ENCODE measurements at places on chromosomes 3 and 15.
A peak's percentile ranks its signal among the peaks of the same experiment; 100 is the strongest.

DNA sequence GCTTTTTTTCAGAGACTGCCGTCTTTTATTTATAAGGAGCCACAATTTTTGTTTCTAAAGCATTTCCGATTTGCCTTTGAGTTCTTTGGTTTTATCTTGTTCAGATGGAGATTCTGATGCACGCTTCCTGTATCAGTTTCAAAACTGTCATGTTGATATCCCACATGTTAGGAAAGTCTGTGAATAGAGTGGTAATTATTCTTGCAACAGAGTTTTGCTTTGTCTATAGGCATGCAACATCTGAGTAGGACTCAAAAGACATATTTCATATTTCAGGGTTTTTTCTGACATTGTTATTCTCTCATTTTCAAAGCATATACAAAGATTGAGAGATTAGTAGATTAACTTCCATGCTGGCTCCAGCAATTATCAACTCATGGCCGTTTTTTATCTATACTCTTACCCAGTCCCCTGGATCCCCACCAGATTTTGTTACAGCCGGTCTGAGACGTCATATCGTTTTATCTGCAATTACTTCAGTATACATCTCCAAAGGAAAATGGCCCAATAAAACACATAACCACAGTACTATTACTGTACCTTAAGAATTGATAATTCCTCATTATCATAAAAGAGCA, 22.4 kb downstream of the PAQR5 start:
- no peak for DNase-seq

DNA sequence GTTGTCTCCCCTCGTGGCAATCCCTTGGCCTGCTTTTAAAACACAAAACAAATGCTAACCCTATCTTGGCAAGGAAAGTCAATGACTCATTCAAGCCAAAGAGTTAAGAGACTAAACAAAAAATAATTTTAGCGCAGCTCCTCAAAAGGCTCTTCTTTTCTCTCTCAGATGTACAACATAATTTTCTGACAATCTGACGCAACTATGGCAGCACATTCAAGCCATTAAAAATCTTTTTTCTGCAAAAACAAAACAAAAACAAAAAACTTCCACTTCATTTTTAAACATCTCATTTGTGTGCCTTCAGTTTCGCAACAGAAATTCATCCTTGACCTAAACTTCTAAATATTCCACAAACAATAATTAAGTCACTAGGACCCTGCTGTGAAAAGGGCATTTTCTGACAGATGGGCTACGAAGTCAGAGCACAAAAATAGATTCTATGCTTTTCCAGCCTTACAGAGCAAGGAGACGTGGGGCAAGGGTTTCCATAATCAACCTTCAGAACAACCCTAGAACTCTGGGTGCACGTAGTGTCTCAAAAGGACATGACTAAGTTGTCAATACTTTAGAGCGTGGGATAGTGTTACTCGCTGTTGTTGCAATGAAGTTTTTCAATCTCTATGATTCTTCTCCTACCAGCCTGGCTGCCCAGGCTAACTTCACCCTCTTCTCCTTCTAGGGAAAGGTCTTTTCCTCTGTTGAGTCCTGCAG, 84.3 kb downstream of the MB21D2 start:
- no peak for DNase-seq

DNA sequence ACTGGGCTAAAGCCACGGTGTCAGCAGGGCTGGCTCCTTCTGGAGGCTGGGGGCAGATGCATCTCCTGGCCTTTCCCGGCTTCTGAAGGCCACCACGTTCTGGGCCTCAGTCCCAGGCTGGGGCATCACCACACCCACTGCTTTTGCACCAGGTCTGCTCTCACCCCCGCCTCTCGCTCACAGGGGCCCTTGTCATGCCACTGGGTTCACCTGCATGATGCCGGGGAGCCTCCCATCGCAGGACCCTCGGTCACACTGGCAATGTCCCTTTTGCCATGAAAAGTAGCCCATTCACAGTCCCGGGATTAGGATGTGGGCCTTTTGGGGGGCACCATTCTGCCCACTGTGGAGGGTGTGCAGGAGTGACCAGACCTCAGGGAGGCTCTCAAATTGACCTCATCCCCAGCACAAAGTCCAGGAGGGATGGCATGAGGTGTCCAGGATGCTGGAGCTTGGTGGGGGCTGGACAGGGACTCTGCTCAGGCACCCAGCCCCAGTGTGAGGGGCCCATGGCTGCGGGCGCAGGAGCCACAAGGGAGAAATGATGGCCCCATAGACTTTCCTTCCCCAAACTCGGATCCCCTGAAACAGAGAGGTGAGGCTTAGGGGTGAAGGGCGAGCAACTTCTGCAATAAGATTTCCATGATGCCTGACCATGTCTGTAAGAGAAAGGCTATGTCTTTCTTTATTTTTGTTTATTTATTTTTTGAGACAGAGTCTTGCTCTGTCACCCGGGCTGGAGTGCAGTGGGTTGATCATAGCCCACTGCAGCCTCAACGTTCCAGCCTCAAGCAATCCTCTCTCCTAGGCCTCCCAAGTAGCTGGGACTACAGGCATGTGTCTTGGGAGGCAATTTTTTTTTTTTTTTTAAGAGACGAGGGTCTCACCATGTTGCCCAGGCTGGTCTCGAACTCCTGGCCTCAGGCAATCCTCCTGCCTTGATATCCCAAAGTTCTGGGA, 189.1 kb downstream of the GOLGA6L6 start:
- DNase-seq: no peak

DNA sequence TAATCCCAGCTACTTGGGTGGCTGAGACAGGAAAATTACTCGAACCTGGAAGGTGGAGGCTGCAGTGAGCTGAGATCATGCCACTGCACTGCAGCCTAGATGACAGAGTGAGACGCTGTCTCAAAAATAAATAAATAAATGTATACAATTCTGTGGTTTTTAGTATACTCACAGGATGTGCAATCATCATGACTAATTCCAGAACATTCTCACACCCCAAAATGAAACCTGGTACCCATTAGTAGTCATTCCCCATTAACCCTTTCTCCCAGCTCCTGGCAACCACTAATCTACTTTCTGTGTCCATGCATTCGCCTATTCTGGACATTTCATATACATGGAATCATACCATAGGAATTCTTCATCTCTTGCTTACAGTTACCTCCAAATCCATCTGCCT, 44.5 kb downstream of the LRRFIP2 start:
- no peak for DNase-seq

GRCh38 chr3:71025010-71025409, 558.5 kb downstream of the FOXP1 start:
- DNase-seq: no peak

GRCh38 chr3:107861904-107862303, 228.9 kb downstream of the CD47 start:
- DNase-seq: no peak

- peak; percentile 65 for DNase-seq
Observed at GRCh38 chr3:169668957-169669741, 5.6 kb upstream of the MECOM start.

- DNase-seq: no peak
Observed at GRCh38 chr3:144289057-144289456, 317.4 kb downstream of the DIPK2A start.

GRCh38 chr15:90531147-90531546, 1.4 kb downstream of the CRTC3 start:
- DNase-seq: no peak

DNA sequence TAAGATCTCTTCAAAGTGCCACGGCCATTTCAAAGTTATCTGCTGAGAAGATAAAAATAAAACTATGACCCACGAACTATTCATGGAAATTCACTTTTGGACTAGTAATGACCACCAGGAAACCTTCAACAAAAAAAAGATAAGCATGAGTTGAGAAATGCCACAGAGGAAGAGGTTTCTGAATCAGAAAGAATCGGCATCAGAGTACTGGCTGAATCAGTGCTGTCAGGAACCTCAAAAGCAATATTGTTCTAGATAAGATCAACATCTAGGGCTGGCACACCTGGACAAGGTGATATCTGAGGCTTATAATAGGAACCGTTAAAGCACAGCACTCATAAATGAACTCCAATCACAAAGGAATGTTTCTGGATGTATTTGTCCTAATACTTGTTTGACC, 72.7 kb downstream of the PEAK1 start:
- no peak for DNase-seq

- no peak for DNase-seq
Observed at GRCh38 chr3:14652-15051, 181.9 kb upstream of the CHL1 start.

- no peak for DNase-seq
Observed at GRCh38 chr3:32359766-32360492, 31.7 kb upstream of the CMTM7 start.

- DNase-seq: no peak
Observed at GRCh38 chr15:56292546-56293316, 49.1 kb upstream of the RFX7 start.

- DNase-seq: no peak
Observed at GRCh38 chr3:25053360-25053759, 374.7 kb upstream of the RARB start.

GRCh38 chr3:183287301-183287971, 34.4 kb downstream of the B3GNT5 start:
- no peak for DNase-seq

DNA sequence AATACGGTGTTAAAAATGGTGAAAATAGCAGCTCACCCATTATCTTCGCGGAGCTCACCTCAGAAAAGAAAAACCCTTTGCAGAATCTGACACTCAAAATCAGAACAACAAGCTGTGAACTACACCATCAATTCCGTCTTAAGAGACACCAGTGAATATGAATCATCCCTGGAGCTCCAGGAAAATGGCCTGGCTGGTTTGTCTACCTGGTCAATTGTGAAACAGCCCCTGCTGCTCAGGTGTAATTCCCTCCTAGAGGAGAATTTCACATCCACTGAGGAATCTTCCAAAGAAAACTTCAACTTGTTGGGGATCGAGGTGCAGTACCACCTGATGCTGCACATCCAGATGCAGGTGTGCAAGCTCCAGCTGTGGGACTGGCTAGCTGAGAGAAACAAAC, 3.0 kb upstream of the XRN1 start:
- DNase-seq: no peak

DNA sequence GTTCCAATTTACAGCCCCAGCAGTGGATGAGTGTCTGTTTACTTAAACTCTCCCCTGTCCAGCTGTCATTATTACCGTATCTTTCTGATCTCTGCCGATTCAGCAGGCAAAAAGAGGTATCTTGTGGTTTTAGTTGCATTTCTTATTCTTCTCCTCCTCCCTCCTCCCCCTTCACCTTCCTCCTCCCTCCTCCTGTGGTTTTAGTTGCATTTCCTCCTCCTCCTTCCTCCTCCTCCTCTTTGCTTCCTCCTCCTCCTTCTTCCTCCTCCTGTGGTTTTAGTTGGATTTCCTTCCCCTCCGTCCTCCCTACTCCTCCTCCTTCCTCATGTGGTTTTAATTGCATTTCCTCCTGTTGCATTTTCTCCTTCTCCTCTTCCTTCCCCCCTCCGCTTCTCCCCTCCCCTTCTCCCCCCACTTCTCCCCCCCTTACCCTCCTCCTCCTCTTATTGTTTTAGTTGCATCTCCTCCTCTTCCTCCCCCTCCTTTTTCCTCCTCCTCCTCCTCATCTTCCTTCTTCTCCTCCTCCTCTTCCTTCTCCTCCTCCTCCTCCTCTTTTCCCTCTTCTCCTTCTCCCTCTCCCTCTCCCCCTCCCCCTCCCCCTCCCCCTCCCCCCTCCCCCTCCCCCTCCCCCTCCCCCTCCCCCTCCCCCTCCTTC, 25.3 kb upstream of the VPS33B start:
- no peak for DNase-seq

DNA sequence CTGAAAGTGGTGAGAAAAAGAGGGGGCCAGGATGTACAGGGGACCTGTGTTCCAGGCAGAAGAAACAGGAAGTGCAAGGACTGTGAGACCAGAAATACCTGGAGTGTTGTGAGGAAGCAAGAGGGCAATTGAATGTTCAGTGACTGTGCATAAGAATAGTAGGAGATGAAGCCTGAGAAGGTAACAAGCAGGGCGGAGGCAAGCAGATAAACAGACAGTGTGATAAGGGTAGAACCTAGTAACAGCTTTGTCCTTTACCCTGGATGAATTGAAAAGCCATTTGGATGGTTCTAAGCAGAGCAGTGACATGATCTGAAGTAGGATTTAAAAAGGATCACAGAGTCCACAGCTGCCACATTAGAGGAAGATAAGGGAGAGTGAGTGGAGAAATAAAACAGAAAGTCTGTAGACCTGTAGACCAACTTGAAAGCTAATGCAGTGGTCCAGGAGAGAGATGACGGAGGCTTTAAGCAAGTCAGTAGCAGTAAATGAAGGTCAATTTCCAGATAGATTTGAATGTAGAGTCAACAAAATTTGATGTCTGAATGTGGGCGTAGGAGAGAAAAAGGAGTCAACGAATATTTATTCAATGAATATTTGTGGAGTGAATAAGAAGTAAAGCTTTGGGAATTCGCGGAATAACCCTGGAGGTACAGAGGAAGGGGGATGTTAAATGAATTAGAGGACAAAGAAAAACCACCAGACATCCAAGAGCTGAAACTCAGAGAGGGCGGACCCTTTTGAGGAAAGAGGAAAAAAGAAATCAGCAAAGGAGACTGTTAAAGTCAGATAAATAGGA, 4.2 kb upstream of the PLOD2 start:
- DNase-seq: no peak

DNA sequence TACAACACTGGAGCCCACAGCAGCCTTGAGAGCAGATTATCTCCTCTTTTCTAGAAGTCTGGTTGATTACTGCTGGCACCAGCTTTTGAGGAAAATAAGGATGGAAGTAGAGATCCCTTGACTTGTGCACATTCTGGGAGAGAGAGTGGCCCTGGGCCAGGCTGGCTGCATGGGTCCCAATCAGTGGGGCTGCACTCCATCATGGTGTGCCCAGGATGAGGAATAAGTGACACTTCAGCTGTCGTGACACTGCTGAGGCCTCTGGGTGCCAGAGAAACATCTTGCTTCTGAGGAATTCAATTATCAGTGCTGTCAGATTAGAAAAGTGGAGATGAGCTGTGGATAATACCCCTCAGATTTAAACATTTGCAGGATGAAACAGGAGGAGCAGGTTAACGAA, 9.1 kb downstream of the RAMAC start:
- DNase-seq: no peak

- peak; percentile 43 for DNase-seq
Observed at GRCh38 chr15:84151205-84151931, 84.2 kb upstream of the GOLGA6L4 start.

DNA sequence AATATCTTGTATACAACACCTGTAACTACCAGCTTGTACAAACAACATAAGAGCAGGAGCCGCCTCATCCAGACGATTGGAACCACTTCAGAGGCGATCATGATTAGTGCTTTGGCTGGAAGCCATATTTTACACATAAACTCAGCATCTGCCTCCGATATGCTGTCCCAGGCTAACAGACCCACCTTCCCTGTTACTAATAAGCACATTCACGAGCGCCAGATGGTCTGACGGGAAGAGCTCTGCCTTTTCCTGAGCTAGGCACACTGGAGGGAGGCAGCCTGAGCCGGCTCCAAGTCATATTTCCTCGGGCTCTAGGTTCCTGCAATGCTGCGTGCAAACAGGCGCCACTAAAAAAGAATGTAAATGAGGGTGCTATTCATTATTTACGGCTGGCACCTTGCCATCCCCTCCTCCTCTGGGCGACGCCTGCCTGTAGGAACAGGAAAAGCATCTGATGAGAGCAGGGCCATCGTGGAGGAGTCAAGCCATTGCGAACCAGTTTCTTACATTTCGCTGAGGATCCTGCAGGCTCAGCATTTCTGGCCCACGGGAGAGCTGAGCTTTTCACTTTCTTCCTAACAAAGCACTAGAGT, 98.2 kb downstream of the ANXA2 start:
- DNase-seq: no peak

Data from stimulated activated effector memory CD8-positive, alpha-beta T cell treated with anti-CD3 and anti-CD28 coated beads, Interleukin-12 subunit alpha, Interleukin-12 subunit beta, amount 100 ng/mL, for 72 hours (primary cell).